ENCODE measurements at places on chromosomes 4 and X.
A peak's percentile ranks its signal among the peaks of the same experiment; 100 is the strongest.

DNA sequence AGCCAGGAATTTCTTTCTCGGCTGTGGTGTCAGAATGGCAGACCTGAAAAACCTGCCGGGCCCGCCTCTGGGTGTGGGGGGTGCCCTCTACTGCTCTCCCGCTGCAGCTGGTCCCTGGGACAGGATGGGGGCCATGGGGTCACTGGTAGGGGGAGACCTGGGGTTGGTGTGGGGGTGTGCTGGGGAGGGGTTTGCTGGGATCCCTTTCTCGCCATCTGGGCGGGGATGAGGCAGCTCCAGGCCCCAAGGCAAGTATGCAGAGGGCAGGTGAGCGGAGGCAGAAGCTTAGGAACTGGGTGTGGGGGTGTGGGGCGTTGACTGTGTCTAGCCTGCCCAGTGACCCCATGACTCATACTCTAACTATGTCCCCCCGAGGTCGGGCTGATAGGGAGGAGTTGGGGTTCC, 884 bp downstream of the CCDC120 start:
- no peaks in the 10 kb centered on the region for H3K36me3 ChIP-seq
- H3K27me3 ChIP-seq: no peaks in the 10 kb centered on the region
- H3K27ac ChIP-seq: no peak overlapping the region
- H3K4me3 ChIP-seq: no peak overlapping the region

DNA sequence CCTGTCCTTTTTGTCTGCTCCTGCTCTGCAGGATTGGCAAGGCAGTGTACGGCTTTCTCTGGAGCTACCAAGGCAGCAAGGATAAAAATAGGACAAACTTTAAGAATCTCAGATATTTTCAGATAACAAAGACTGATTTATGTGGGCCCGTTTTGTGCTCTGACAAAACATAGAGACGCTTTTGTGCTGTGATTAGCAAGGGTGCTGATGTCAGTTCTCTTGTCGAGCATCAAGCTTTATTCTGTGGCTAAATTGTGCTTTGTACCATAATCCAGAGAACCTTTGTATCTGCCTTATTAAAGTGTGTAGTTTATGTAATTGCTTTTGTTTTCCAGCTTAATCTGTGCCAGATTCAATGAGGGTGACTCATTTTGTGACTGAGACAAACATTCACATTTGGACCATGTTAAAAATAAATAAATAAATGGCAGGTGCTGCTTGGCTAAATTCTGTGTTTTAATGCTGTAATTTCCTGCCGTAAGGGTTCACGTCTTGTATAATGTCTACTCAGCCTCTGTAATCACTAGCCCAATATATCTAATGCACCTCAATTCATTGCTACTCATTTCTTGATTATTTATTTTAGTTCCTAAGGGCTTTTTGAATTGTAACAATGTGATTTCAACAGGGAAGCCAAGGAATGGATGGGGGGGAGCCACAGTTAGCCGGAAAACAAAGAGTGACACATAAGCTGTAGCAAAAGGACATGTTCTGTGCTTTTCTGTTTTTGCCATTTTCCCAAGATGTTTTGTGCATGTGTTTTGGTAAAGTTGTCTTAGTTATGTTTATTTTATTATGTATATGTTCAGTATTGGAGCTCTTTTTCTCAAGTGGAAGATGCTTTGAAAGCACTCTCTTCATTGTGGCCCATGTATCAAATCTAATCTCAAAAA, 75.1 kb downstream of the GAB1 start:
- H3K4me1 ChIP-seq: no peaks in the 10 kb centered on the region
- no peaks in the 10 kb centered on the region for H3K27me3 ChIP-seq
- H3K36me3 ChIP-seq: peaks cover 5% of the 10 kb centered on the region
- DNase-seq: no peak
- H3K4me3 ChIP-seq: no peak overlapping the region

DNA sequence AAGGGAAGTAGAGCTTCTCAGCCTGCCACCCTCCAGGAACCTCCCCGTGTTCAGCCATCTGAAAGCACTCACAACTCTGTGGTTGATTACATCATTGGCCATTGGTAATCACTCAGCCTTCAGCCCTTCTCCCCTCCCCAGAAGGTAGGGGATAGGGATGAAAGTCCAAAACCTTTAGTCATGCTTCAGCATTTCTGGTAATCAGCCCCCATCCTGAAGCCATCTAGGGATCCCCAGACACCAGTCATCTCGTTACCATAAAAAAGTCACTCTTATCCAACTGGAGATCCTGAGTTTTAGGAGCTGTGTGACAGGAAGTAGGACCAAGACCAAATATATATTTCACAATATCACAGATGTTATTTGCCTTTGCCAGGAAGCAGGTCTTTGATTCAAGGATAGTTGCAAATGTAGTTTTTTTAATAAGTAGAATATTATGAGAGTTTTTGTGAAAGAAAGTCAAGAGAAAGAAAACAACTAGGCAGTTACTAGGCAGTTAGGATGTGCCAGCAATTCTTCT, 364.6 kb upstream of the NOCT start:
- DNase-seq: no peak
- H3K27me3 ChIP-seq: no peaks in the 10 kb centered on the region
- H3K36me3 ChIP-seq: no peaks in the 10 kb centered on the region
- no peak overlapping the region for H3K4me3 ChIP-seq

- H3K27me3 ChIP-seq: no peaks in the 10 kb centered on the region
- peaks cover 9% of the 10 kb centered on the region for H3K4me1 ChIP-seq
- peak overlapping the region; percentile 82 for H3K27ac ChIP-seq
- H3K4me3 ChIP-seq: peak overlapping the region; percentile 71
- peak; percentile 70 for DNase-seq
Observed at GRCh38 chr4:2261110-2261852, 628 bp downstream of the MXD4 start.

DNA sequence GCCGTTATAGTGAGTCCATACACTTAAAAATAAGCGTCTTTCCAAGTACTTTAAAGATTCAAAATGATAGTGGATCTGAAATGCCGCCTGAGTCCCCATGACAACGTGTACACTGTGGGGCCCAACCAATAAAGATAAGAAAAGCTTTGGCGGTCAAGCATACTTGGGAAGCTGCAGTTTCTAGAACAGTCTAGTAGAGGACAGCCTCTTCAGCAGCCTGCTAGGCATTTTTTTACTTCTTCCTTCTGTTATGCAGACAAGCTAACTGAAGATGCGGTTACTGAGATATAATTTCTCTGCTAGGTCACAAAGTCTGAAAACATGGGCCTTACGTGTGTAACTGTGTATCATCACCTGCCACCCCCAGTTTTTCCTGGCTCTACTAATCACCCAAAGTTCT, 402 bp upstream of the UPRT start:
- H3K4me1 ChIP-seq: no peaks in the 10 kb centered on the region
- H3K27me3 ChIP-seq: no peaks in the 10 kb centered on the region
- peak overlapping the region; percentile 52 for H3K4me3 ChIP-seq

DNA sequence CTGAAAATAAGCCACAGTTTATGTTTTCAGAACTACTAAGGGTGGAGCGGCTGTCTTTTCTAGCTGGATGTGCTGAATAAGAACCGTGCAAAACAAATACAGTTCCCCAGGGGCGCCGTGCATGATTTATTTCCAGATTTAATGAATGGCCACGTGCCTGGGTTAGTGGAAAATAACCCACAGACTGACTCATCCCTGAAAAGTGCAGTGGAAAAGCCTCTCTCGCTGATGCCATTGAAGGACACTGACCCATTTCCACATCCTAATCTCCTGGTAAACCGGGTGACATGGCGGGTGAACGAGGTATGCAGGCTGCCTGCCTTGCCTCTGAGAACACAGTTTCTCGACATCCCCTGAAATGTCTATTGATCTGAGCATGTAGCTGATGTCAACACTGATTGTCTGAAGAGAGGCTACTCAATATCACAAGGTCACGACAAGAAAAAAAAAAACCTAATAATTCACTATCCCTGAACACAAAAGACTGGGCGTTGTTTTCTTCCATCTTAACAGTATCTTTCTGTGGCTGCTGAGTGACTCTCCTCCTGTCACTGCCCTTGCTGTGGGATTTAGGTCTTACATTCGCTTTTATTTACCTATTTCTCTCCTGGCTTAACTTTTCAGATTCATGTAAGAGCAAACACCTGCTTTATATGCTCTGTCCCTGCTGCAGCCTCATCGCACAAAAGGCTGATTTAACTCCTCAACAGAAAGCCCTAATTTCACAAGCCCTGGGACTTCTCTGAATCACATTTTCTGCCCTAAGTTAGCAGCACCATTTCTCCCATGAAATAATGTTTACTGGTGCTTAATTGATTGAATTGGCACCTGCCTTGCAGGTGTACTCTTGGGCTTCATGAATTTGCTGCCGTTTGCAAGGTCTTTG, 76.9 kb upstream of the SCOC start:
- no peak overlapping the region for H3K27ac ChIP-seq
- H3K4me1 ChIP-seq: no peaks in the 10 kb centered on the region
- no peak for DNase-seq
- peaks cover 5% of the 10 kb centered on the region for H3K27me3 ChIP-seq
- H3K36me3 ChIP-seq: no peaks in the 10 kb centered on the region

GRCh38 chr4:55948726-55949481, at the start of gene CEP135:
Gene CEP135, plus strand, starts transcription at chr4:55948945. Its CDS starts 3,186 bp downstream, at chr4:55952131.
- peak within 1 kb of the TSS; percentile 96 for H3K27ac ChIP-seq
- peaks cover 18% of the 10 kb centered on the region for H3K36me3 ChIP-seq
- no peaks in the 10 kb centered on the region for H3K27me3 ChIP-seq
- peak within 1 kb of the TSS; percentile 78 for H3K4me3 ChIP-seq
- peaks cover 21% of the 10 kb centered on the region for H3K4me1 ChIP-seq

- H3K36me3 ChIP-seq: no peaks in the 10 kb centered on the region
- no peaks in the 10 kb centered on the region for H3K4me1 ChIP-seq
- no peak overlapping the region for H3K27ac ChIP-seq
Observed at GRCh38 chr4:8038719-8039251, 99.1 kb upstream of the AFAP1 start.

GRCh38 chr4:88196013-88196365, 37.5 kb upstream of the ABCG2 start:
- no peaks in the 10 kb centered on the region for H3K4me1 ChIP-seq
- peaks cover 6% of the 10 kb centered on the region for H3K27me3 ChIP-seq
- H3K4me3 ChIP-seq: no peak overlapping the region
- no peak overlapping the region for H3K27ac ChIP-seq

Measured in K562 (cell line).